ENCODE measurements at places on chromosomes 13 and 19. TPM values are rescaled to one million over a fixed set of nuclear protein-coding genes. Genes with fewer than 3 reads are reported as not detected.

GRCh38 chr19:13011653-13012389, 16.5 kb downstream of the NFIX start:
- no peak for DNase-seq

The BCAM gene
- 116 TPM for total RNA-seq

The INSL3 gene
- not detected for total RNA-seq

DNA sequence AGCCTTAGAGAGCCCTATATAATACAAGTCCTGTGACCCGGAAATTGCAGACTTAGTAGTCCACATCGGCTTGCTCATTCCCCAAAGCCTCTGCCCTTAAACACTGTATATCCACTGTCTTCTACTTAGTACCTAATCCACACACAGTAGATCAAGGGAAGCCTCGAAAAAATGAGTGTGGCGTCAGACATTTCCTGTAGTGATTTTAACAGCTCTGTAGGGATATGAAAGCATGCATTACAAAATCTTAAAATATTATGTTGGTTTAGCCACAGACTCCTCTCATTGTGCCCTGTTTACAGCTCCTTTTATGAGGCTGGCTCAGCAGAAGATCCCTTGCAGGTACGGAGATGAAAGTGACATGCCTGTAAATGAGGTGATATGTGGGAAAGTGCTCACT, 416.3 kb downstream of the LIG4 start:
- no peak for DNase-seq

The CYP4F22 gene
- not detected for total RNA-seq

GRCh38 chr13:94050686-94051085, 428.8 kb downstream of the DCT start:
- no peak for DNase-seq

DNA sequence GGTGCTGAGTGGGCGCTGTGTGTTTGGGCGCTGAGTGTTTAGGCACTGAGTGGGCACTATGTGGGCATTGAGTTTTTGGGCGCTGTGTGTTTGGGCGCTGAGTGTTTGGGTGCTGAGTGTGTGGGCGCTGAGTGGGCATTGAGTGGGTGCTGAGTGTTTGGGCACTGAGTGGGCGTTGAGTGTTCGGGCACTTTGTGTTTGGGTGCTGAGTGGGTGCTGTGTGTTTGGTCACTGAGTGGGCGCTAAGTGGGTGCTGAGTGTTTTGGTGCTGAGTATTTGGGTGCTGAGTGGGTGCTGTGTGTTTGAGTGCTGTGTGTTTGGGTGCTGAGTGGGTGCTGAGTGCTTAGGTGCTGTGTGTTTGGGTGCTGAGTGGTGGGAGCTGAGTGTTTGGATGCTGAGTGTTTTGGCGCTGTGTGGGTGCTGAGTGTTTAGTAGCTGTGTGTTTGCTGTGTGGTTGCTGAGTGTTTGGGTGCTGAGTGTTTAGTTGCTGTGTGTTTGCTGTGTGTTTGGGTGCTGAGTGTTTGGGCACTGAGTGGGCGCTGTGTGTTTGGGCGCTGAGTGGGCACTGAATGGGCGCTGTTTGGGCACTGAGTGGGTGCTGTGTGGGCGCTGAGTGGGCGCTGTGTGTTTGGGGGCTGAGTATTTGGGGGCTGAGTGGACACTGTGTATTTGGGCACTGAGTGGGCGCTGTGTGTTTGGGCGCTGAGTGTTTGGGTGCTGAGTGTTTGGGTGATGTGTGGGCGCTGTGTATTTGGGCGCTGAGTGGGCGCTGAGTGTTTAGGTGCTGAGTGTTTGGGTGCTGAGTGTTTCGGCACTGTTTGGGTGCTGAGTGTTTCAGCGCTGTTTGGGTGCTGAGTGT, 47.2 kb upstream of the F7 start:
- no peak for DNase-seq

DNA sequence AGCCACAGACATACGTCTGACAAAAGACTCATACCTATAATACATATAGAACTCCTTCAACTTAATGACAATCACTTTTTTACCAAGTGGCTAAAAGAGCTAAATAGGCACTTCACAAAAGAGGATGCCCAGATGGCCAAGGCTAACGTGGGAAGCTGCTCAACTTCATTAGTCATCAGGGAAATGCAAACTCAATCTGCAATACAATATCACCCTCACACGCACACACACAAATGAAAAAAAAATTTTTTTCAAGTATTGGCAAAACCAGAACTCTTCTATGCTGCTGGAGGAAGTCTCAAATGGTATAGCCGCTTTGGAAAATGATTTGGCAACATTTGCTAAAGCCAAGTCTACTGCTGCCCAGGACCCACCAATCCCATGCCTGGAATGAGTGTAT, 14.6 kb upstream of the DNMT1 start:
- no peak for DNase-seq

The ZNF208 gene
- not detected for total RNA-seq

- DNase-seq, result no peak
These were observed 397.8 kb downstream of the FGF14 start for GRCh38 chr13:102003848-102004570.

The ENOX1 gene
- total RNA-seq, result 1.3 TPM

DNA sequence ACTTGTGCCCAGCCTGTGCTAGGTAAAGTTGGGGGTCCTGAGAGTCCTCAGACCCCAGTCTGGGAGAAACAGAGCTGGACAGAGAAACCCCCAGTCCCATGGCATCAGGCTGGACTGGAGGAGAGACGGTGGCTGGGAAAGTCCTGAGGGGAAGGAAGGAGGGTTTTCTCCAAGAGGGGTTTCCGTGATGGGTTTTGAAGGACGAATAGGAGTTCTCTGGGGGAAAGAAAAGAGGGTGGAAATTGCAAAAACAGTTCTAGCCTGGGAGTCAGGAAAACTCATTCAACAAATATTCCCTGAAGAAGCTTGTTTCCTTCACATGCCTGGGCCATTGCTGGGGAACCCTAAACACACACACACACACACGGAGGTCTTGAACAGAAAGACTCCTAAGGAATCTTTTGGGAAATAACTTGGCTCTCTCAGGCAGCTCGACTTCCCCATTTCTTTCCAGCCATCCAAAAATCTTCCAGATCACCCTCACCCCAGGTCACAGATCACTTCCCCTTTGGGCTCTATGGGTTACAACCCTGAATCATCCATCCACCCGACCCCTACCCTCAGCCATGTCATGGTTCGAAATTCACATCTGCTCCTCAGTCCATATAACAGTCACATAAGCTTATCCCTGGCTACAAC, 47.5 kb downstream of the COLGALT1 start:
- no peak for DNase-seq

GRCh38 chr19:10567656-10568055, 1.1 kb downstream of the CDKN2D start:
- no peak for DNase-seq

The KLK1 gene
- not detected for total RNA-seq

The DMPK gene
- total RNA-seq, result 10.6 TPM

- peak; percentile 83 for DNase-seq
These were observed 162.5 kb downstream of the KCTD12 start for GRCh38 chr13:76723551-76724232.

GRCh38 chr19:45772130-45772840, 3.2 kb upstream of the SIX5 start:
- no peak for DNase-seq

DNA sequence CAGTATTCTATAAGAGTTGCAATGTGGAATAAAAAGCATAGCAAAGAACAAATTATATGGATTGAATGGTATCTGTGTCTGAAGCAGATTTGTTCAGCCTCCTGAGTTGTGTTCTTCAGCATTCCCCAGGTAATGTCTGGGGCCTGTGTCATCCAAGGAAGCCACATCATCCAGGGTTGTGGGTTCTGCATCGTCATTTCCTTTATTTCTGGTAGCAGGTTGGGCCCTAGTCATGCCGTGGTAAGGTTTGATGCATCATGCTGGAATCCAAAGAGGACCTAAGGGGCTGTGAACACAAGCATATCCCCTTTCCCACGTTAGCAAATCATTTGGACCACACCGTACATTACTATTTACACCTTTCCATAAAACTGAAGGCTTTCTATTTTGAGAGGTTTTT, 131.0 kb upstream of the ZNF91 start:
- DNase-seq, result no peak

The NOTCH3 gene
- total RNA-seq, result 33.1 TPM

DNA sequence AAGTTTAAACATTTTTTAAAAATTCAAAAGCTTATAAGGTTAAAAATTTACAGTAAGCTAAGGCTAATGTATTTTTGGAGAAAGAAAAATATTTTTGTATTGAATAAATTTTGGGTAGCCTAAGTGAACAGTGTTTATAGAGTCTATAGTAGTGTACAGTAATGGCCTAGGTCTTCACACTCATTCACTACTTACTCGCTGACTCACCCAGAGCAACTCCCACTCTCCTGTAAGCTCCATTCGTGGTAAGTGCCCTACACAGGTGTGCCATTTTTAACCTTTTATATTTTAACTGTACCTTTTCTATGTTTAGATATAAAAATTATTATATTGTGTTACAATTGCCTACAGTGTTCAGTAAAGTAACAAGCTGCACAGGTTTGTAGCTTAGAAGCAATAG, 96.6 kb upstream of the FREM2 start:
- no peak for DNase-seq

GRCh38 chr19:10112895-10113591, 1.6 kb downstream of the P2RY11 start:
- peak; percentile 70 for DNase-seq

The CLIP3 gene
- total RNA-seq, result 1.5 TPM

DNA sequence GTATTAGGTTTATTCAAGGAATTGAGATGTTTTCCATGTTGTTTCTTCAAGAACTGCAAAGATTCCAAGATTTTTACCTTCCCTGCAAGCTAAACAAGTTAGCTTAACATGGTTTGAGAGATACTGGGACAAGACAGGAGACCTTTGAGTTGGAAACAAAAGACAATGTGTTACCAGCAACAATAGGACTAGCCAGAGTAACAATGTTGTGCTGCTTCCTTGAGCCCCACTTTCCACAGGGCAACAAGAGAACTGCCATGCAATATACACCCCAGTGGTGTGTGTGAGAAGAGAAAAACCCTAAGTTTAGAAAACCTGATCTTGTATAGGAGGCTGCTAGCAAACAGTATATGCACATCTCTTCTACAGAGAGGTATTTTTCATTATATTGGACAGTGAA, 264.6 kb downstream of the PCDH20 start:
- DNase-seq, result no peak

DNA sequence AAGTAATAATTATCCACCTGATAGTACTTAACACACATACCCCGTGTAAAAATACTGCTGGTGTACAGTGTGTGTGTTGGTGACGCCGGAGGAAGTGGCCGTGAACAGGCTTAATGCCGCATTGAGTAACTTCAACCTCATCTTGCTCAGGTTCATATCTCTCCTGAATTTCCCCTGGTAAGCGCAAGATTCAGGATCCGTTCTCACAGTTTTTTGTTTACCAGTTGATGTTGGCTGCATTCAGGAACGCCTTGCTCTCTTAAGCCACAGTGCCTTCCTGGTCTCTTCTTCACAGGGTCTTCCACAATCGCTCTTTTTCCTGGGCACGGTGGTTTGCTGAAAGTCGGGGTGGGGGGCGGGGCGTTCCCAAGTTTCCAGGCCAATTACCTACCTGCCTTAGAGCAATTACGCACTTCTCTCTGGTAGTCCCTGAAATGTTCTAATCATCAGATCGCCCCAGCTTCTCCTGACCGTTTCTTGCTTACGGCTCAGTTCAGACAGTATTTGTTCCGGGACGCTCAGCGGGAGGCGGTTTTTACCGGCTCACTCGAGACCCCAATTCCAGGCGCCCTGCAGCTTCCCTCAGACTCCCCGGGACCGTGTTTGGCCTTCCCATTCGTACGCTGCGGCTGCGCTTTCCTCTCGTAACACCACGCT, 706 bp upstream of the DNAJC3 start:
- no peak for DNase-seq

The DKKL1 gene
- 0.75 TPM for total RNA-seq
